NCI-H510A (cell line): ENCODE measurements at places on chromosomes 7 and 10.

- no peak for DNase-seq
Observed at GRCh38 chr7:88888684-88889083, 93.1 kb upstream of the TEX47 start.

DNA sequence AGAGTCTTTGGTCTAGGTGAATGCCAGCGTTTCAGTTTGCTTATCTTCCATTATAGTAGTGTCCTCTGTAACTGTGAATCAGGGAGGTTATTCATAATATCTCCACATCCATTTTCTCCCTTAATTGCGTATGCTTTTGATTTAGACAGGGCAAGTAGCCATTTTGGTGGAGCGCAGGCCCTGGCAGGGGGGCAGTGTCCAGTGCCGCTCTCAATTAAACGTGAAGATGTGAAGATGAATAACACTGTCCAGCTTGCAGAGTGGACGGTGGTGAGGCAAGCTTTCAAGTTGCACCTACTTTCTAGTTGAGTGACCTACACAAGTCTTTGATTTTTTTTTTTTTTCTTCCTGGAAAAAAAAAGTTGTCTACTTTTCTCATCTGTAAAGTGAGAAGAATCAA lies 4.5 kb downstream of the TSPAN14 start:
- no peak for DNase-seq

DNA sequence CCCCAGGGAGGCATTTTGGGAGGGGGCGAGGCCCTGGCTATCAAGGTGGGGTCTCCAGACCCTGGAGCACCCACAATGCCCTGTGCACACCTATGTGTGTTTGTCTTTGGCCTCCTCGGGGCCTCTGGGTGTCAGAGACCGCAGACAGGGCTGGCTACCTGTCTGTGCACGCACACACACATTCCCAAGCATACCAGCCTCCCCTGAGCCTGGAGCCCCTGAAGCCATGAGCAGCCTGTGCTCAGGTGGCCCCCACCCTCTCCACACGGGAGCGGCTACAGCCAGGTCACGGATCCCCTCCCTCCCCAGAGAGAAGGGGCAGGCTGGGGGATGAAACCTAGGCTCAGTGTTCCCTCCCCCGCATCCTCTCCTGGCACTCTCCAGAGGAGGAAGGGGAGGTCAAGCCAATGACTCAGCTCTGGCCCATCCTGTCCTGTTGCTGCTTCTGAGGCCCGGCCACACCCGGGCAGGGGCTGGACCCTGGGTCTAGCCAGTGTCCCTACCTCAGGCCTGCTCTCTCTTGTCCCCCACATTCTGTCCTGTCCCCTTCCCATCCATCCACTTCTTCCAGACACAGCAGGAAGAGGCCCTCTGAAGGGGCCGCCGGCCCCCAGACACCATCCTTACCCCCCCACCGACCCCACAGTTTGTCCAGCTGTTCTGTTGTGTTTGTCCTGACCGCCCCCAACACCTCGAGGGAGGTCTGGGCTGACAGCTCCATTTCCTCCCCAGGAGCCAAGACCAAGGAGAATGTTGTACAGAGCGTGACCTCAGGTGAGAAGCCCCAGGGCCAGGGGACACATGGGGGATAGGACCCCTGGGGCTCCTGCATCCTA lies 720 bp downstream of the SNCG start:
- DNase-seq = peak; percentile 16

DNA sequence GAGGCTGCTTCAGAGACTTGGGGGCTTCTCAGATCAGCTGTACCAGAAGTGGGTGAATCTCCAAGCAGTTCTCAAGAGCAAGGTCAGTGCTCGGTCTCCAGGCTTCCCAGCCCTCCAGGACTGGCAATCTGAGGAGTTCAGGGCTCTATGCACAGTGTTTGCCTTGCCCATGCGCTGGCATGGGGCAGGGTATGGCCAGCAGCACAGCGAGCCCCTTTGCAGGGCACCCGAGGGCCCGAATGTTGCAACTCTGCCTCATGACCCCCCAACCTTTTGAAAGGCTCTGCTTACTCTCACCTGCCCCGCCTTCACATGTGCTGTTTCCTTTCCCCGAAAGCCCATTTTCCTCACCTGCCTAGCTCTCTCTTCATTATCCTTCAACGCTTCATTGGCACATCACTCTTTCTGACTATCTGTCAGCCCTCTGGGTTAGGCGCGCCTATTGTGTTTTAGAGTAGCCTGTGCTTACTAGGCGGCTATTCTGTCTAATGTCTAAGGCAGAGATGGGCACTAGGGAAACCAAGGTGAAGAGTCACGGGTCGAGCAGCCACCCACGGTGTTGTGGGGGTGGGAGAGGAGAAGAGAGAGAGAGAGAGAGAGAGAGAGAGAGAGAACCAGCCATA lies 83.6 kb downstream of the WDFY4 start:
- DNase-seq = no peak

- DNase-seq = no peak
Observed at GRCh38 chr10:944034-944831, 12.7 kb upstream of the LARP4B start.

- no peak for DNase-seq
Observed at GRCh38 chr7:36820527-36821170, 96.4 kb upstream of the AOAH start.

- DNase-seq = no peak
Observed at GRCh38 chr10:95350830-95351228, 60.0 kb upstream of the PDLIM1 start.

DNA sequence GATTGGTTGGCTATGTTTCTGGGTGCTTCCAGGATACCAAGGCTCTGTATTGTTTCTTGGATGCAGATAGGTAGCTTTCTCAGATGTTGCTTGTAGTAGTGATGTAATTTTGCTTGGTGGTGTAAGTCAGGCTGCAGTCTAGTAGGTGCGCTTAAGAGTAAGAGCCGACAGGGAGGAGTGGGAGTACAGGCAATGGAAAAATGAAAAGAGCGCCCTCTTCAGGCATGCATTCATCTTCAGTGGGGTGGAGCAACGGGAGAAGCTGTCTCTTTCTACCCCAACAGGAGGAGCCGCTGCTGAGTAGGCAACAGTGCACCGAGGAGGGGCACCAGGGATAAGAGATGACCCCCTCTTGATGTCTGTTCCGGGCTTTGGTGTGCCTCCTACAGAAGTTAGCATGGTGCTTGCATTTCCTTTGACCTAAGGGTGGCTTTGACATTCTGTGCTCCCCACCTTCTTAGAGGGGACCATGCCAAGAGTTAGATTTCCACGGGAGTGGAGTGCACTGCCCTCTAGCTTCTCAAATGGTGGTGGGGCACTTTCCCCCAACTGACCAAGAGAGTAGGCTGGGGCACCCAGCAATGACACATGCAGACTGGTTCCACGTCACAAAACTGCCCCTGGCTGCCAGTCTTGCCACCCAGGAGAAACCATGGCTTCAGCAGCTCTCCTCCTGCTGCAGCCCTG lies 56.1 kb downstream of the ZNF783 start:
- no peak for DNase-seq

DNA sequence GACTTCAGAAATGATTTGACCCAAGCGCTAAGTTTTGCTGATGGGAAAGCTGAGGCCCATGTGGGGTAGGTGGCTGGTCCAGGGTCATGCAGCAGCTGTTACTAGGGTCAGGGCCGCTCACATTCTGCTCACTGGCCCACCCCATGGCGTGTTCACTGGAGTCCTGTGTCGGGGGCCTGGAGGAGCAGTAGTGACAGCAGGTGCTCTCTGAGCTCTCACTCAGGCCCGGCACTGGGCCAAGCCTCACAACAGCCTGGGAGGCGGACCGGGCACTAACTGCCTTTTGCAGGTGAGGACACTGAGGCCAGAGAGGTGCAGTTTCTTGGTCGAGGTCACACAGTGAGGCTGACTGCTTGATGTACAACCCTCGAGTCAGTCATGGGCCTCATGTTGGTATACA lies 82.7 kb downstream of the GLRX3 start:
- no peak for DNase-seq

DNA sequence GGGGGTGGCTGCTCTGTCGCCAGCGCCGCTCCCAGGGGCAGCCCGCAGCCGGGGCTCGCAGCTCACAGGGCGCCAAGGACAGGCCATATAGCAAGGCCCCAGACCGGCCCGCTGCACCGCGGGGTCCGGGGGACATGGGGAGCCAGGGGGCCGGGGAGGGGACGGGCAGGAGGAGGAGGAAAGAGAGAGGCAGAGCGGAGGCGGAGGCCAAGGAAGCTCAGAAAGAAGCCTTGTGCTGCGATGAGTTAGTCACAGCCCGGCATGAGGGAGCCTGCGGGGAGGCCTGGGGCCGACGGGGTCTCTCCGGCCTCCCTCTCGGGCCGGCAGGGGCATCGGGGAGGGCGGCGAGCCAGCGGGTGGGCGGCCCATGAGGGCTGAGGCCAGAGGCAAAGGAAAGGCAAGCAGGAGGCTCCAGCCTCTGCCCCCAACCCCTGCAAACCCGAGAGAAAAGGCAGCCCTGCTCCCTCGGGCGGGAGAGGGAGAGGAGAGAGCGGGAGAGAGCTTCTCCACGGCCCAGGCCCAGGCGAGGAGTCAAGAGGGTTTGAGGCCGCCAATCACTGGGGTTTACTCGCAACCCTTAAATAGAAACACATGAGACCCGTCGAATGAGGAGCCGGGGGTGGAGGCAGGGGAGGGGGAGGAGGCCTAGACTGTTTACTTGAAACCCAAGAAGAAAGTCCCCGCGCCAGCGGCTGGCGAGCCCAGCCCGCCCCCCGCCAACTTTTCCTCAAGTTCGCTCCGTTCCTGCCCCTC lies 167.9 kb downstream of the NEURL1 start:
- DNase-seq = peak; percentile 95

GRCh38 chr7:117750612-117751563 lies 122.4 kb downstream of the CTTNBP2 start:
- DNase-seq = no peak

- no peak for DNase-seq
Observed at GRCh38 chr7:30572212-30572841, 22.4 kb upstream of the GARS1 start.

DNA sequence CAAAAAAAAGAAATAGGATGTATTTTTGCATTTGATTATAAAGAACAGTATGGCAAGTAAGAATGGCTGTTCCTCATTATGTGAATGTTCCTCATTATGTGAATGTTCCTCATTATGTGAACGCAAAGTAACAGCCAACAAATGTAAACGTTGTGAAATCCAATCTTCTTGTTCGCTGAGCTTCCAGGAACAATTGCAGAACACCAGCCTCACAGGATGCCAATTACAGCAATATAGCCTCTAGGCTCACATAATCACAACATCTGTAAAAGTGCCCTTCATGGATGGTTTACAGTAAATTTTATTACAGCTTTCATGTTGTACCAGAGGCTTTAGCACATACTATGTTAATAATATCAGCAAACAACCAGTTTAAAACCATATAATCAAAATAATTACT lies 71.6 kb downstream of the THSD7A start:
- no peak for DNase-seq

GRCh38 chr10:19570120-19570519 lies 246.1 kb upstream of the PLXDC2 start:
- DNase-seq = no peak

- DNase-seq = no peak
Observed at GRCh38 chr7:101768280-101768679, 49.1 kb upstream of the CUX1 start.

DNA sequence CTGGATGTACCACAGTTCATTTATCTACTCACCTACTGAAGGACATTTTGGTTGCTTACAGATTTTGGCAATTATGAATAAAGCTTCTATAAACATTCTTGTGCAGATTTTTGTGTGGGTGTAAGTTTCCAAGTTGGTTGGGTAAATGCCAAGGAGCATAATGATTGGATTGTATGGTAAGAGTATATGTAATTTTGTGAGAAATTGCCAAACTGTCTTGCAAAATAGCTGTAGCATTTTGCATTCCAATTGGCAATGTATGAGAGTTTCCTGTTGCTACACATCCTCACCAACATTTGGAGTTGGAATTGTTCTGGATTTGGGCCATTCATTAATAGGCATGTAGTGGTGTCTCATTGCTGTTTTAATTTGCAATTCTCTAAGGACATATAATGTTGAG lies 33.9 kb upstream of the HYAL4 start:
- no peak for DNase-seq

GRCh38 chr7:4849390-4849789 lies 12.4 kb downstream of the PAPOLB start:
- peak; percentile 31 for DNase-seq

DNA sequence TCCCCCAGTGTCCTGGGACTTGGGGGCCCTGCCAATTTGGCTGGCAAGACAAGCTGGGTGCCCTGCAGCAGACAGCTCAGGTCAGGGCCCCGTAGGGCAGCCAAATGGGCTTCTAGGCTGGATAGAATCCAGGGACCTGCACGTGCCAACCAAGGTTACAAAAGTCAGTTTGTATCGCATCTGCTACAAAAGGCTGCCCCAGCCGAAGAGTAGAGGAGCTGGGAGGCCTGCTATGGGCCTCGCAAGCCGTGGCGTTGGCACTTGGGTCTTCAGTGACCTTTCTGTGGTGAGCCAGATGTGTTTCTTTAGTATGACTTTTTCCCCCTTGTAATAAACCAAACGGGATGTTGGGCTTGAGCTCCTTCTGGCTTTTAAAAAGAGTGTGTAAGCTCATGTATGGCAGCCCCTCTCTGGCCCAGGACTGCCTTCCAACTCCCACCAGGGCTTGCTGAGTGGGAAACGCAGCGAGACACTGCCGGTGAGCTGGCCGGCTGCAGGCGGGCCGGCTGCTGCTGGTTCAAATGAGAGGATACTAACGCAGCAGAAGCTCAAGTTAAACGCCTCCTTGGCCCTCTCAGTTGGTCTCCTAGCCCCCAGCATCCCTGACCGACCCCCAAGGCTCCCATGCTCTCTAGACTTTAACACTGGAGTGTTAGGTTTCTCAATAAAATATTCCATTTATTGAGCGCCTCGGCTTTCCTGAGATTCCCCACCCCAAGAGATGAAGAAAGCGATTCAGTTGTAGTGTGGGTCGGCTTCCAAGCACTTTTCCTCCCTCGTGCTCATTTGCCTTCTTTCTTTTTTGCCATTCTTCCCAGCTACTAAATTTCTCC lies 3.1 kb upstream of the HOXA10 start:
- DNase-seq = no peak

DNA sequence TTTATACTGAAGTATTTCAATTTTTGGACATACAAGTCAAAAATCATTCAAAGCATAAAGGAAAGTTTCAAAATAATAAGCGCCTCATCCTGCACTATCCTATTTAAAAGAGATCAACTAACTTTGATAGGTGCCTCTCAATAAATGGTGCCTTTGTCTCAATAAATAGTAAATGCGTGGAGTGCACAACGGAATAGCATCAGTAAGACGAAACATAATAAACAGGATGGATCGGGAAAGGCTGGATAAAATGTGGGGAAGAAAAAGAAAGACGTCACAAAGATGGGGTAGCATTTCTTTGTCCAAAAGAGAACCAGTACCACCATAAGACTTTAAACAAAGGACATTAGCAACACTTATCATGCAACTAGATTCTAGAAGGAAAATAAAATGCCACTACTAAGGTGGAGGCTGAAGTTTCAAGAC lies 571 bp upstream of the PRKAR2B start:
- DNase-seq = no peak

DNA sequence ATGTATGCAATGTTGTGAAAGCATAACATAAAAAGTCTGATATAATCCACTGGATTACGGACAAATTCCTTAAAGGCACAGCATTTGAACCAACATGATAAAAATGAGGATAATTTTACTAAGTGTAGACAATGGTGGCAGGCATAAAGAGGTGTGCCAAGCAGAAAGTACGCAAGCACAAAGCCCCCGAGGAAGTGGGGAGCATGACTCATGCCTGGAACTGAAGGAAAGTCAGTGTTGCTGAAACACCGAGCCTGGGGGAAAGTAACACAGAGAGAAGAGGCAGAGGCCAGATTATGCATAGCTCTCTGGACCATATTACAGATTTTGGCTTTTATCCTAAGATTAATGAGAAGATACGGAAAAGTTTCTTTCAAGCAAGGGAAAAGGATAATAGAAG lies 490.0 kb upstream of the PHF14 start:
- no peak for DNase-seq

- no peak for DNase-seq
Observed at GRCh38 chr7:64775289-64775688, 18.9 kb upstream of the ZNF138 start.

GRCh38 chr7:126979722-126980121 lies 273.0 kb downstream of the GRM8 start:
- DNase-seq = no peak
